M059J (cell line): ENCODE measurements at places on chromosomes 2 and 18. TPM values are rescaled to one million over a fixed set of nuclear protein-coding genes. Genes with fewer than 3 reads are reported as not detected.

The ARHGAP15 gene
- total RNA-seq = not detected in 2 replicates

- DNase-seq = no peak
Observed at GRCh38 chr2:241110607-241111439, 8.7 kb upstream of the MTERF4 start.

The BCS1L gene
- 11.6 and 20.4 TPM in 2 replicates for total RNA-seq

DNA sequence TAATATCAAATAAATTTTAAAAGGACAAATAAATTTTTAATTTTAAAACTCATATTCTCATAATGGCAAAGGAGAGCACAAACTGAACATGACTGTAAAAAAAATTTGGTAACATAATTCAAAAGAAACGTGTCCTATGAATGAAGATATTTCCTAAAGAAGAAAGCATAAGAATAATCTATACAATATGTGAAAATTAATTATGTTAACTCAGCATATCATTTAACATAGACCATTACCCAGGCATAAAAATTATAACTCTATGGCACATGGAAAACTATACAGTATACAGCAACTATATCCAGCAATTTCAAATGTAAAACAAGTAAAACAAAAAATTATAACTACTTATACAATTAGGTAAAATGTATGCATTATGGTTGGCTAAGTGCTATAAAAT lies 288.1 kb downstream of the SUCLG1 start:
- DNase-seq = no peak

DNA sequence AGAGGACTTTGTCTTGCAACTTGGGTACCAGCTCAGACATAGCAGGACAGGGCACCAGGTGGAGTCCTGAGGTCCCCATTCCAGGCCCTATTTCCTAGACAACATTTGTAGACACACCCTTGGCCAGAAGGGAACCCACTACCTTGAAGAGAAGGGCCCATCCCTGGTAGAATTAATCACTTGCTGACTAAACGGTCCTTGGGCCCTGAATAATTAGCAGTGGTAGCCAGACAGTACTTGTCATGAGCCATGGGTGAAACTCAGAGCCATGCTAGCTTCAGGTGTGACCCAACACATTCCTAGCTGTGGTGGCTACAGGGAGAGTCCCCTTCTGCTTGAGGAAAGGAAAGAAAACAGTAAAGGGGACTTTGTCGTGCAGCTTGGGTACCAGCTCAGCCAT lies 28.5 kb upstream of the ACTR2 start:
- peak; percentile 16 for DNase-seq

- no peak for DNase-seq
Observed at GRCh38 chr2:160943414-160943813, 216.8 kb upstream of the TANK start.

DNA sequence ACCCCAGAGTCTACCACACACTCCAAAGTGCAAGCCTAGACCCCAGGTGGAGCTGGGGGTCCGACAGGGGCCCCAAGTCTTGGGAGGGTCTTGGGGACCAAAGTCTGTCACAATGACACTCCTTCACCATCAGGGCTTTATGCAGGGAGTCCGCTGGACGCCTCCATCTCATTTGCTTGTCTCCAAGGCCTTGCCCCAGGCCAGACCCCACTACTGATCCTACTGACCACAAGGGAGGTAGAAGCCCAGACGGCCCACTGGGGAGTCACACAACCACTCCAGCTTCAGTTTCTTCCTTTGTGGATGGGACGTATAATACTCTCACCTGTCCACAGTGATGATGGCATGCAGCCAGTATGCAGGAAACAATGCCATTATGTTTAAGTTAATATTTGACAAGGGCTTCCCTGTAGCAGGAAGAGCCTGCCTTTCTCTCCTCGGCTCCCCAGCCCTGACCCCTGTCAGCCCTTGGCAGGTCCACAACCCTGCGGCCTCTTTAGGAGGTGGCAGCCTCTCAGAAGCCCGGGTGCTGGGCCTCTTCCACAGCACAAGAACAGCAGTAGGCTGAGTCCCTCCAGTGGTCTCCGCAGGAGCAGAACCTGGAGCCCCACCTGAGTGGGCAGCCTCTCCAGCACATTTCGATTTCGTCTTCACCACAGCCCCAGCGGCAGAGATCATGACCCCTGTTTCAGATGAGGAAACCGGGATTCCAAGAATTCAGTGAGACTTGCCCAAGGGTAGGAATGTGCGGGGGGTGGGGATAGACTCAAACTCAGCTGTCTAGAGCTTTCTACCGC lies 6.5 kb downstream of the BIN1 start:
- no peak for DNase-seq

The HNRNPA3 gene
- total RNA-seq = 28.6 and 61.6 TPM in 2 replicates

- no peak for DNase-seq
Observed at GRCh38 chr2:203567691-203568090, 32.6 kb upstream of the RAPH1 start.

DNA sequence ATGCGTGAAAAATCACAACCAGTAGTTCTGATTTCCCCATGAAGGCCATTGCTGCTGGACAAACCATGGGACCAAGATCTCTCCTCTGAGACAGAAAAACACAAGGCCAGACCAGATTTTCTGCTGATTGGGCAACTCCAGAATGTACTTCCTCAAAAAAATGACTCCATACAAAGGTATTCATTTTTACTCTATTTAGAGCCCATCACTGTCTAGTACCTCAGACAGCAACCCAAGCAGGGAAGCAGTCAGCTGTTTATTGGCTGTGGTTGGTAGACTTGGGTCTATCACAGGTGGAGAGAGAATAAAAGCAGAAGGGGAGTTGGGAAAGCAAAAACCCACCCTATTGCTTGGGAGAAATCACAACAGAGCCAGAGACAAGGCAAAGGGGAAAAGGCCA lies 219.9 kb downstream of the PIK3C3 start:
- peak; percentile 41 for DNase-seq

GRCh38 chr18:1708006-1708405 lies 803.3 kb downstream of the ADCYAP1 start:
- no peak for DNase-seq

DNA sequence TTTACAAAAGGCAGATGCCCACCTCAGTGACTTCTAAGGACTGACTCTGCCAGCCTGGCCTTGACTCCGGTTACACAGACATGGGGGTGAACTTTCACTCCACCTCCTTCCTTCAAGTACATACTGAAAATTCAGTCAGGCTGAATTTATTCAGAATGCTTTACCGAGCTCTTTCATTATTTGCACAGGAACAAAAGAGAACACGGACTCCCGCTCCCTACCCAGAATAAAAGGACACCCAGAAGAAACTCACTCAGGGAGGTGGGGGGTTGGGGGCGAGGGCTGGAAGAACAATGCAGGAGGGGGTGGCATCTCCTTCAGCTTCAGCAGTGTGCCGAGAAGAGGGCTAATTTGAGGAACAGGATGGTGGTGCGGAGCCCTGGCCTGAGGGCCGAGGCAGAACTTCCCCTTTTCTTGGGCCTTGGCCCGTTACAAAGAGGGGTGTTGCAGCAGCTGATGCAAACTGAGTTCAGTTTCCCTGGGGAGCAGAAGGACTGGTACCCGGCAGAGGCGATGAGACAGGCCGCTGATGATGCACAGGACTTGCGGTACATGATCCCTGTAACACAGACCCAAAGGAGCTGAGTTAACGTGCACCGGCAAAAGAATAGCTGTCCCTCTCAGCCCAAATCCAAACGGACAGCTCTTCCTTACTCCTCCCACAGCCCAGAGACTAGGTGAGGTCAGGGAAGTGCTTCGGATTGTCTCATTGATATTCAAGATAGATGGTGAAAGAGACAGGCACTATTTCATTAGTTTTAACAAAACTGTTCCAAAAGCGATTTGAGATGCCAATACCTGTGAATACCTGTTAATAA lies 24.1 kb downstream of the LYPD1 start:
- DNase-seq = no peak

GRCh38 chr2:128410758-128411215 lies 92.1 kb upstream of the HS6ST1 start:
- no peak for DNase-seq

The OXER1 gene
- not detected in 2 replicates for total RNA-seq

DNA sequence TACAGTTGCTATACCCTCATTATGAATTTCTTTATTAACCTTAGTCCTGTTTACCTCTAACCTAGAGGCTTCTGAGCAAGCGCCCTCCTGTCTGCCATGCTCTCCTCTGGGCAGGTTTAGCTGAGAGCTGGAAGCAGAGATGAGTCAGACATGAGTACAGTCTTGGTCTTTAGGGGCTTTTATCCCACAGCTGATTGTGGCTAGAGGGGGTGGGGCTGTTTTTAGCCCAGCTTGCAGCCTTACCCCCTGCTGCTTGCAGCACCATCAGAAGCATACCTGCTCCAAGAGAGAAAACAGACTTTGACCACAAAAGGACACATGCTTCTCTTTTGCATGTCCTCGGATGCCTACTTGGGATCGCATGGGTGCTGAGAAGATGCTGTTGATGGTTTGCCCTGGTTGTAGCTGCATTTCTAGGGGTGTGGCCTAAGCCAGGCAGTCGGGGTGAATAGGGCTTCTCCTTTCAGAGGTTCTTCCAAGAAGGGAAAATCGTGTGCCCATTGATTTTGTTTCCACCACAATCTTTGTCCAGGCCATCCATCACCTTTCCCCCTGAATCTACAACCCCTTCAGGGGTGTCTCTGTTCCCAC lies 115.0 kb upstream of the LGALSL start:
- DNase-seq = peak; percentile 44

DNA sequence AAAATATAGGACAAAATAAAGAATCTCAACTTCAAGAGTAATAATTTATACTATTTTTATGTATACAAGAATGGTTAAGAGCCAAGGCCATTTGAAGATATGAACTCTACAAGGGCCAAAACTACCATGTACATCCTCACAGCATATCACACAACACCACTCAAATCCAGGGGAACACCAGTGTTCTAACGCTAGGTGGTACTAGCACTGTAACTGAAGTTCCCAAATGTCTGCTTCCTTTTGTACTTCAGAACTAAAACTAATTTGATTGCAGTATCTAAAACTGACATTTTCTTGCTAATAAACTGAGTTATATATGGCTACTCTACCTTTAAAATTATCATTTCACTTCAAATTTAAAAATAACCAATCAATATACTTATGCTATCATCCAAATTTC lies 47.0 kb downstream of the REV1 start:
- DNase-seq = no peak

The SPR gene
- total RNA-seq = 24.6 and 29.9 TPM in 2 replicates

- DNase-seq = peak; percentile 35
Observed at GRCh38 chr18:73924836-73925235, 222.8 kb downstream of the FBXO15 start.

DNA sequence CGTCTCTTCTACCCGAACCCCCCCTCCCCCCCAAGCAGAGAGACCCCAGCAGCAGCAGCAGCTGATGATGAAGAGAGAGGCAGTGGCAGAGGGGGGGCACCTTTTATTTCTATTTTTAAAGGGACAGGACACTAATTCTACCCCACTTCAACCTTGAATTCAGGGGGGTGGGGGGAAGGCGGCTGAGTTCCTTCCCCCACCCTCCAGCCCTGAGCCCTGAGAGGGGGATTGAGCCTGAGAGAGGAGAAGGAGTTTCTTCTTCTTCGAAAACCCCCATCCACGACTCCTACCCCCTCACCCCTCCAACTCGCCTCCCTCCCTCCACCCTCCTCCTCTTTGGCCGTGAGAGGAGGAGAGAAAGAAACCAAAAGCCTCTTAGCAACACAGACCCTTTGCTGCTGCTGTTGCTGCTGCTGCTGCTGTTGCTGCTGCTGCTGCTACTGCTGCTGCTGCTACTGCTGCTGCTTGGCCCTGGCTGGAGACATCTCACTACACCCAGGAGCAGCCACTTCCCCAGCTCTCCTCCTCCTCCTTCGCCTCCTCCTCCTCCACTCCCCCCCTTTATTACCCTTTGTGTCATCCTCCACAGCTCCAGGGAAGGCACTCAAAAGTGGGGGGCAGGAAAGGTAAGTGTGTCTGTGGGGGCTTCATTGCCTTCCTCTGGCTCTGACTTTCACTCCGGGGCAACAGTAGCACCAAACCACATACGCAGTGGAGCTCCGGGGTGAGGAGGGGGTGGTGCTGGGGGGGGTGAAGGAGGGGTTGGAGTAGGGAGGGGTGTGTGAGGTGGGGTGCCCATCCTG lies at the start of gene MBD5:
TSS of gene MBD5 (plus strand) at position 33 of the 803 bp plus-strand sequence.
- DNase-seq = peak; percentile 49
